ENCODE measurements at places on chromosomes 4 and X.

GRCh38 chr4:169601016-169601771 lies 11.2 kb downstream of the NEK1 start:
- DNase-seq = no peak

- no peak for DNase-seq
Observed at GRCh38 chr4:147355847-147356246, 125.0 kb upstream of the EDNRA start.

DNA sequence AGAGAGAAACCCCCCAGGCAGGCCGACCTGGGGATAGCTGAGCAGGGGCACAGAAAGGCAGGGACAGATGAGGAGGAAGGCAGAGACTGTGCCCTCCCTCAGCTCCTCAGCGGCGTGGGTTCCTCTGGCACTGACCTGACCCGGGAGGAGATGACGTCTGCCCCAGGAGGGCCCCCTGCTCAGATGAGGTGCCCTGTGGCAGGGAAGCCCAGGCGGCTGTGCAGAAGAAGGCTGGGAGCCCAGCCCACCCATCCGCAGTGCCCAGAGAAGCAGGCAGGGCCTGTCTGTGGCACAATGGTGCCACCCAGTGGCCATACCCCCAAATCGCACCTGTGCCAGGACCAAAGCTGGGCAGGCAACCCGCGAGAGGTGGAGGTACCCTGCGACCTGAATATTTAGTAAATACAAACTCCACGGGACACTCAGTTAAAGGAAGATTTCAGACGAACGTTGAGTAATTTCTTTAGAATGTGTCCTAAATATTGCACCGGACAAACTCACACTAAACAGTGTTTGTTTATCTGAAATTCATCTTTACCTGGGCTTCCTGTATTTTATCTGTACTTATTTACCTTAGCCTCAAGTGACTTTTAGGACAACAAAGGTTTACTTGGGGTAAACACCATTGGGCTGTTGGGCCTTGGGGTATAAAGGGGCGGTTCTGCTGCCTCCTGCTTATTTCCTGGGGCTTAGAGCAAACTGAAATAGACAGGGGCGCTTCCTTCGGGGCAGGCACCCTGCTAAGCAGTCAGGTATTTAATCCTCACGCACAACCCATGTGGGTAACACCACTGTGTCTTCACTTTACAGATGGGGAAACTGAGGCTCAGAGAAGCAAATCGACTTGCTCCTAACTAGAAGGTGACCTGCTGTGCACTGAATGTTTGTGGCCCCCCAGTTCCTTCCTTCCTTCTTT lies 46.5 kb upstream of the HMX1 start:
- DNase-seq = peak; percentile 49

GRCh38 chr4:61070269-61070668 lies 129.9 kb upstream of the ADGRL3 start:
- DNase-seq = no peak

GRCh38 chrX:99421796-99422195 lies 988.3 kb downstream of the PCDH19 start:
- DNase-seq = no peak

DNA sequence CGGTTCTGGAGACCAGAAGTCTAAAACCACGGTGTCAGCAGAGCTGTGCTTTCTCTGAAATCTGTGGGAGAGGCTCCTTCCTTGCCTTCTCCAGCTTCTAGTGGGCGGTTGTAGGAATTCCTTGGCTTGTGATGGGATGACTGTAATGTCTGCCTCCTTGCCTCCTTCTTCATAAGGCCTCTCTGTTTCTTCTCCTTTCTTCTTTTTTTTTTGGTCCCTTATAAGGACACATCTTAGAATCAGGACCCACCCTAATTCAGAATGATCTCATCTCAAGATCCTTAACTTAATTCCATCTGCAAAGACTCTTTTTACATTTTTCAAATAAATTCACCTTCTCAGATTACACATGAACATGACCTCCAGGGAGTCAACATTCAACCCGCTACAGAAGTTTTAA lies 186.9 kb downstream of the STK32B start:
- no peak for DNase-seq

DNA sequence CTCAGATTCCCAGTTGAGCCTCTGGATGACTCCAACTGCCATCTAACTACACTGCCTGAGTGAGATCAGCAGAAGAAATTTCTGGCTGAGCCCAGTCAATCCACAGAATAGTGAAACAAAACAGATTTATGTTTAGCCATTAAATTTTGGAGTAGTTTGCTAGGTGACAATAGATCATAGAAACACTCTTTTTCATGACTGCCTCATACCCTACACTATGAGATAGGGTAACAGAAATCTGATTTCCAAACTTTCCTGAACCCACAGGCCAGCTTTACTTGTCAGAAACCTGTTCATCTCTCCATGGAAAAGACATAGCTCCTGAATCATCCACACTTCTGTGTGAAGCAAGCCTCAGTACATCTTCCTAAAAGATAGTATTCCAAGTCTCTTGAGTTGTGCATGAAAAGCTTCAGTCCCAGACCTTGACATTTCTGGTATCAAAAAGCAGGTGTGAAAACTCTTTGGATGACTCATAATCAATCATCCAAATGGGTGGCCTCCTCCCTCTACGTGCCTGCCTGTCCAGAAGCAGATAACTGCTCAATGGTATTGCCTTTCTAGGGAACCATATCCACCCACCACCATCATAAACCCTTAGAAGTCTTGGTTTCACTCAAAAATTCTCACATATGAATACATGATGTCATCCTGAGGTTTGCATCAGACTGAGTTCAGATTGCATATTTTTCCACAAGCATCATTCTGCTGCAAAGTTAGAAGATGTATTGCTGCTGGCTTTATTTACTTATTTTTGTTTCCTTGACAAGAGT lies 47.5 kb upstream of the RAP2C start:
- peak; percentile 8 for DNase-seq

- no peak for DNase-seq
Observed at GRCh38 chr4:65546882-65547416, 123.3 kb downstream of the EPHA5 start.

DNA sequence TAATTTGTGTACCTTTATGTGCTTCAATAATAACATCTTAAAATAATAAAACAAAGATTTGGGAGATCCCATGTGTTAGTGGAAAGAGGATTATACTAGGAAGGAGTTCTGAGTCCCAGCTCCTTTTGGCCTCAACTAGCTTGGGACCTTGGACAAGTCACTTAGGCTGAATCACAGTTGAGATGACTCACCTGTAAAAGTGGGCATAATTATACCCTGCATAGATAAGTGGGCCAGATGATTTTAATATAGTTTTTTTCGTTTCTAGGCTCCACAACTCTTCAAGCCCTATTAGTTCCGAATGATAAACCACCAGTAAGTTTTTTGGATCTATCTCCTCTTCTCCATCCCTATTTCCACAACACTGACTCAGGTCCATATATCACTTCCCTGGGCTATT lies 131.8 kb downstream of the ENOX2 start:
- DNase-seq = no peak

DNA sequence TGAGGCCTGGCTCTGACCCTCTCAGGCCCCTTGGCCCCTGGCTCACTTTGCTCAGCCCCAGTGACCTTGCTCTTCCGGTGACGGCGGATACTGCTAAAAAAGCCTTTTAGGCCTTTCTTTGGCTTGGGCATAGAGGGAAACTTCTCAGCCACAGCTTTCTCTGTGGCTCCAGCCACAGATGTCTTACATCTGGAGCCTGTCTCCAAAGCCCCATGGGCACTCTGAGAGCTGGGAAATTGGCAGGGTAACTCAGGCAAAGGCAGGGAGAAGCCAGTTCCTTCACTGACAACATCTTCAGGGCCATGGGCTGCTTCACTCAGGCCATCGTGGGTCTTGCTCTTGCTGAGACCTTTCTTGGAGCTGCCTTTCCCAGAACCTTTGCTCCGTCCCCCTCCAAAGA lies 12.8 kb downstream of the AMER1 start:
- no peak for DNase-seq

All from stimulated activated CD8-positive, alpha-beta memory T cell treated with anti-CD3 and anti-CD28 coated beads, Interleukin-15, amount 100 ng/mL, for 48 hours (primary cell).